ENCODE measurements at places on chromosomes 6 and 20.
A peak's percentile ranks its signal among the peaks of the same experiment; 100 is the strongest.

GRCh38 chr6:21352131-21352530 is 241.4 kb upstream of the SOX4 start:
- DNase-seq: no peak

- no peak for DNase-seq
Observed at GRCh38 chr6:26660000-26660361, 435 bp upstream of the ZNF322 start.

DNA sequence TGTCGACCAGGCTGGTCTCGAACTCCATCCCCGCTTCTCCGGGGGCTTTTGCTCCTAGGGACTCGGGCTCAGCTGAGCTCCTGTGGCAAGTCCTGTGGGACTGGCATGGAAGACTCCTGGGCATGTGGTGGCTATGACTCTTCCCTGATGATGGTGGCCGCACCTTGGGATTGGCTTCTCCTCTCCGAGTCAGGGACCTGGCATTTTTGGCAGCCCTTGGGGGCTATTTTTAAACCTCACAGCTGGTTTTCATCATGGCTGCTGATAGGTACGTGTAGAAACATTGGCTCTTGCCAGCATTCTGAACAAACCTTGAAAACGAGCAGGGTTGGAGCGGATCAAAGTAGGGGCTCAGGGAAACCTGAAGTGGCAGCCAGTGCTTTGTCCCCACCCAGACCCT is 54.1 kb downstream of the RBM38 start:
- DNase-seq: no peak

- DNase-seq: no peak
Observed at GRCh38 chr6:37840143-37840939, 20.8 kb downstream of the ZFAND3 start.

DNA sequence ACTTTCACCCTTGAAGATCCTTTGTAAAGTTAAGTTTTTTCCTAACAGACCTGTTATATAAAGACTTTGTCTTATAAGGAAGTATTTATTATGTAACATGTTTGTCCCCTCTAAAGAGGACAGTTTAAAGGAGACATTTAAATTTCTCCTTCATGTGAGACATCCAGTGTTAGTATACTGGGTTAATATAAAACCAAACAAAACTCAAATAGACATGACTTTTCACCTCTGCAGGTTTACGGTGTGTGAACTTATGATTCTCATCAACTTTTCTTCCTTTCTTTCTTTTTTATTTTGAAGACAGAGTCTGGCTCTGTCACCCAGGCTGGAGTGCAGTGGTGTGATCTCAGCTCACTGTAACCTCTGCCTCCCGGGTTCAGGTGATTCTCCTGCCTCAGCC is 17.4 kb upstream of the MPC1 start:
- no peak for DNase-seq

GRCh38 chr6:139439349-139439748 is 64.9 kb upstream of the CITED2 start:
- no peak for DNase-seq

- DNase-seq: no peak
Observed at GRCh38 chr20:17541996-17542395, 10.8 kb upstream of the BFSP1 start.

DNA sequence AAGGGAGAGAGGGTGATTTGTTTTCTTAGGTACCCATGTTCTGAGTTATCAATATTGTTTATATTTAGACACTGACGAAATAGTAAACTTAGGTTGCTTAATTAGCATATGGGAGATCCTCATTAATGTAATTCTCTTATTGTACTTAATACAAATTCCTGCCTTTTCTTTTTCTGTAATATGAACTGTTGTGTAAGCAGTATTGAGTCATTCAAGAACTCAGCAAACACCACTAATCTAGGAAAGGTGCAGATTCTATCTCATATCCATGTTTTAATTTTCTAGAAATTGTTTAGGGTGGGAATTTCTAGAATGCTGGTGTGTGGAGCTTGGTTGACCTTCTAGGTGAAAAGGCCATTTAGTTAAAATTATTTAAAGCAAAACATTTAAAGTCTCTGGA is 216.0 kb downstream of the ZFAND3 start:
- no peak for DNase-seq

DNA sequence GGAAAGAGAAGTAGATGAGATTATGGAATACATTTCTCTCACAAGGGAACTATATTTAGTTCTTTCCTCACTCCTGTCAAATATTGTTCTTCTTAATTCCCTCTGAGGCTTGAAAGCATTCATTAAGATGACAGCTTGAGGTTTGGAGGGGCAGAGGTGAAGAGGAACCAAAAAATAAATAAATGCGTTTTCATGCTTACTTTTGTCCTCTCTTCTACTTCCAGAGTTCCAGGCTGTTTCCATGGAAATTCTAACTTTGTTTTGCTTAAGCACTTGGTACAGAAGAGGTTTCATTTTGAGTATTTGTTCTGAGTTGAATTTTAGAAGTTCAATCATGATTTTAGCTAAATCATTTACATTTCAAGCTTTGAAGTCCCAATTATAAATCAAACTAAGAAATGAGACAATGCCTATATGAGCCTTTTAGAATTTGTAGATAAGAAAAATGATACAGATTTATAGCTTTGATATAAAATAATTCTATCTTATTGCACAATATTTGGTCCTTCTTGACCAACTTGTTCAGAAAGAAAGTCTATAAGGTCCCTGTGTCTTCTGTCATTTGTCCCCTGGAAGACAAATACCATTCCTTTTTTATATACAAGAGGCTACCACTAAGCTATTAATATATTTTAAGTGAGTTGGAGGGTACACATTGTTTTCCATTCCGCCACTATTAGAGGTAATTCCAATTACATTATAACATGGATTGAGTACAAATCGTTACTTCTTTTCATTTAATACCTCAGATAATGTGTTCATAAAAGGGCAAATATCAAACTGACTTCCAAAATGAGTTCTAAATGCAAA is 16.3 kb downstream of the RBM24 start:
- DNase-seq: no peak

GRCh38 chr20:45727044-45727443 is 4.9 kb downstream of the SPINT4 start:
- DNase-seq: no peak

- peak; percentile 40 for DNase-seq
Observed at GRCh38 chr6:44456070-44456965, 68.8 kb downstream of the CDC5L start.
